Left hindlimb (tissue), 1 donor: ENCODE measurements at places on chromosomes 5 and 9.

DNA sequence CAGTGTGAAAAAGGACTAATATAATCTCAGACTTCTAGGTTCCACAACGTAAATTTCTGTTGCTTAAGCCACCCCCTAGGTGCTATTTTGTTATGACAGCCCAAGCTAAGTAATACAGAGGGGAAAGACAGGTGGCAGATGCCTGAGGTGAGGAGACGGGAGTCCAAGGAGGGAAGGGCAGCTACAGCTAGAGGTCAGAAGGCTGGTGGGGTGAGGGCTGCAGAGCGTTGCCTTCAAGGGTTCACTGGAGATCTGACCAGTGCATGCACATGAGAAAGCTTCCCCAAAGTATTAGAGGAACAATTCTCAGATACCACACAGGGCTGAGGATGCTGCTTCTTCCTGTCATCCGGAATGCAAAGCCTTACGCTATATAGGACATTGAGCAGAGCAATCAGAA is 104.7 kb upstream of the IRX4 start:
- DNase-seq: no peak

DNA sequence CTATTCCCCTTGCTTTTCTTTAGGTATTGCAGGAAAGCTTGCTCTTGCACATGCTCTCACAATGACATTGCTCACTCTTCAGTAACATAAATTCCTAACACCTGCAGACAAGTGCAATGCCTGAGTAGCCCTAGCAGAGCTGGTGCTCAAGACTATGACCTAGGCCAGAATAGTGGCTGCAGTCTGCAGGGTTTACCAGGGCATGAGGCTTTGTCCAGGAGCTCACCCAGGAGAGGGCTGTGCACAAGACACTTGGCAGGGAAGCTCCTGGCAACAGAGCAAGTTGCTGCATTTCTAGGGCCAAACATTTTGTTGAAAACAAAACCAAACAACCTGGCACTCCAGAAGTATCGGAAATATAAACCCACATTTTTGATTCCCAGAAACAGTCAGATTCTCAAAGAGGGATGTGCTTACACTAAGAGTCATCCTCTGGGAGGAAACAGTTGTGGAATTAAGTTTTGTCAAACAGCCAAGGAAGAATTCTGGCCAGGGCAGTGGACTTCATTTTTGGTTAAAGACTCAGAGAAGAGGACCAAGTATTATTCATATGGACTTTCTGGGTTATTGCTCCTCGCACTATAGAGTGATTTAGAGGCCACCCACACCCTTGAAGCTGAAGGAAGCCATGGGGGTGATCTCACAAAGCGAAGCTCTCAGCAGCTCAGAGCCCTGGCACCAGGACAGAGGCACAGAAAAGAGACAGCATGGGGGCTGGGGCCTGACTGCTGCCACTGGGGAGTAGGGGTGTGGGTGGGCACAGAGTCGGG is 44.9 kb downstream of the MACROH2A1 start:
- no peak for DNase-seq

DNA sequence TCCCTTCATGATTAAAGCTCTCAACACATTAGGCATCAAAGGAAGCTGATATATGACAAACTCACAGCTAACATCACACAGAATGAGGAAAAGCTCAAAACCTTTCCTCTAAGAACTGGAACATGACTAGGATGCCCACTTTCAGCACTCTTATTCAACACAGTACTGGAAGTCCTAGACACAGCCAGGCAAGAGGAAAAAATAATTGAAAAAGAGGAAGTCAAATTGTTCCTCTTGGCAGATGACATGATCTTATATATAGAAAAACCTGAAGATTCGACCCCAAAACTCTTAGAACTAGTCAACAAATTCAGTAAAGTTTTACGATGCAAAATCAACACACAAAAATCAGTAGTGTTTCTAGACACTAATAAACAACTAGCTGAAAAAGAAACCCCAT is 144.3 kb upstream of the NREP start:
- DNase-seq: no peak

- no peak for DNase-seq
These were observed 86.0 kb downstream of the TARS1 start for GRCh38 chr5:33526755-33527154.

DNA sequence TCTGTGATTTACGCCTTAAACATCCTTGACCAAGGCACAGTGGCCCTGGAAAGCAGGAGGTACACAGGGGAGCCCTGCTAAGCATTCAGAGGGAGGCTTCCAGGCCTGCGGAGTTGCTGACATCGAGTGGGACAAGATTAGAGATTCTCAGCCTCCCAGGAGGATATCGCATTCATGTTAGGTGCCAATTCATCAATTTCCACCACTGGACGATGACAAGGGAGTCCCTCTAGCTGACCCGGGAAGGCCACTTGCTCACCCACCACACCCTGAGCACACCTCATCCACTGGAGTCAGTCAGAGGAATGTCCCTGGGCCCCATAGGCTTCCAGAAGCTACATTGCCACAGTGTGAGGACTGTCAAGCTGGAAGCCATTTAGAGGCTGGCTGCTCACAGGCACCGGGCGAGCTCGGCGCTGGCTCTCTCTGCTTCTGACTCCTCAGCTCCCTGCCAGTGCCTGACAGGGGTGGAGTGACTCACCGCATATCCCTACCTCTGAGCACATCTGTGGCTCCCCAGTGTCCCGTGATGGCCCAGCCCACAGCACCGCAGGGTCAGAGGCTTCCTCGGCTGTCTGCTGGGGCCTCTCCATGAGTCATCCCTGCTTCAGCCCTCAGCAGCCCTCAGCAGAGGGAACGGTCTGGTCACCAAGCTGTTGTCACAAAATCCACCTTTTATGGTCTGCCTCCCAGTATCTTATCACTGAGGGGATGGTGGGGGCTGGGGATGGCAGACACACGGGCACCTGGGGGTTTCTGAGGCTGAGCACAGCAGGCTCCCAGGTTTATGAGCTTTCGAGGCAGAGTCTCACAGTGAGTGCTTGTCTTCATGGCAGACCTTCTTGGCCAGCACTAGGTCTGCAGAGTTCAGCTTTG is 117.5 kb downstream of the ZNF608 start:
- peak; percentile 62 for DNase-seq

DNA sequence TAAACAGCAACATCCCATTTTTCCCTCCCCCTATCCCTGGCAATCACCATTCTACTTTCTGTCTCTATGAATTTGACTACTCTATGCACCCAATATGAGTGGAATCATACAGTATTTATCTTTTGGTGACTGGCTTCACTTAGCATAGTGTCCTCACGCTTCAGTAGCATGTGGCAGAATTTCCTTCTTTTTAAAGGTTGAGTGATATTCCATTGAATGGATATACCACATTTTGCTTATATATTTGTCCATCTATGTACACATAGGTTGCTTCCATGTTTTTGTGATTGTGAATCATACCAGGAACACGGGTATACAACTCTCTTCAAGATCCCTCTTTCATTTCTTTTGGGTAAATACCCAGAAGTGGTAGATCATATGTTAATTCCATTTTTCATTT is 69.9 kb downstream of the CERT1 start:
- DNase-seq: no peak

GRCh38 chr5:138951091-138951985 is 76.2 kb upstream of the LRRTM2 start:
- DNase-seq: no peak

GRCh38 chr9:88799541-88800328 is 191.5 kb upstream of the S1PR3 start:
- DNase-seq: no peak

- DNase-seq: no peak
These were observed 4.2 kb downstream of the SARDH start for GRCh38 chr9:133733796-133734533.

GRCh38 chr5:160802592-160802991 is 49.4 kb downstream of the ATP10B start:
- DNase-seq: no peak

DNA sequence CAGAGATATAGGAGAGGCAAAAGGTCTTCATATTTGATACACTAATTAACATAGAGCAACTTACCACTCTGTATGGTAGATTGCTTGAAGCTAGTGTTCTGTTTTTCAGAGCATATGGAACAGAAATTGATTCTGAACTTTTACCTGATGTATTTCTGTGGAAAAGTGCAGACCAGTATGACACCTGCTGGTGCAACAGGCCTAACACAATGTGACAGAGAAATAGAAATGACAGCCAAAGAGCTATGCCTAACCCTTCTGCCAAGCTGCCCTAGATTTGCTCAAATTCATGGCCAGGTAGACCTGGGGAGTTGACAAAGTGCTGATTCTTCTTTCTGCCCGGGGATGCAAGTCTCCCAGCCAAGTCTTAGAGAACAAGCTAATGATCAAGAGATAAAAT is 65.4 kb upstream of the RNF180 start:
- DNase-seq: no peak

DNA sequence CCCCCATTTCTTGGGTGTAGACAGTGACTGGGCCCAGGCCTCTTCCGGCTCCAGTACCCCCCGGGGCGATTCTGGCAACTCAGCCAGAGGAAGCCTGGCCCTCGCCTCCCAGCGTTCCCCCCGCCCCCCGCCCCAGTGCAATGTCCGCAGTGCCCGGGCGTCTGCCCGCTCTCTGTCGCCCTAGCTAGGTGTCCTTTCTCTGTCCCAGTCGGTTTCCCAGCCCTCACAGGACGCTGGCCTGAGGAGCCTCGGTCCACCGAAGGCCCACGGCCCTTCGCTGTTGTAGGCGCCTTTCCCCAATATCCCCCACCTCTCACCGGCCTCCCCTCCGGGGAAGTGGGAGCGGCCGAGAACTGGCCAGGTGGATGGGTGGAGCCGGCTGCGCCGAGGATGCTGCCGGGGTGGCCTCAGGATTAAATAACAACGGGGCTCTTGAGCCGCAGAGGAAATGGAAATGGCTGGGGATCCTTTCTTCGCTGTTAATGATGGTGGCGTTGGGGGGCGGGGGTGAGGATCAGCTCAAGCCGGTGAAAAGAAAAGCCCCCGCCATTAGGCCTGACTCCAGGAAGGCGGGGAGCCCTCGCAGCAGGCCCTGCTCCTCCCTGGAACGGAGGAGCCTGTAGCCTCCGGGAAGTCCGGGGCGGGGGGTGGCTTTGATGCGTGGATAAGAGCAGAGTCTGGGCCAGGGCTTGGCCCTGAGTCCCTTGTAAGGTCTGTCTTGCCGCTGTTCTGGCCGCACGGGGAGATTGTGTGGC is 1.1 kb upstream of the SPRY4 start:
- DNase-seq: peak; percentile 80

DNA sequence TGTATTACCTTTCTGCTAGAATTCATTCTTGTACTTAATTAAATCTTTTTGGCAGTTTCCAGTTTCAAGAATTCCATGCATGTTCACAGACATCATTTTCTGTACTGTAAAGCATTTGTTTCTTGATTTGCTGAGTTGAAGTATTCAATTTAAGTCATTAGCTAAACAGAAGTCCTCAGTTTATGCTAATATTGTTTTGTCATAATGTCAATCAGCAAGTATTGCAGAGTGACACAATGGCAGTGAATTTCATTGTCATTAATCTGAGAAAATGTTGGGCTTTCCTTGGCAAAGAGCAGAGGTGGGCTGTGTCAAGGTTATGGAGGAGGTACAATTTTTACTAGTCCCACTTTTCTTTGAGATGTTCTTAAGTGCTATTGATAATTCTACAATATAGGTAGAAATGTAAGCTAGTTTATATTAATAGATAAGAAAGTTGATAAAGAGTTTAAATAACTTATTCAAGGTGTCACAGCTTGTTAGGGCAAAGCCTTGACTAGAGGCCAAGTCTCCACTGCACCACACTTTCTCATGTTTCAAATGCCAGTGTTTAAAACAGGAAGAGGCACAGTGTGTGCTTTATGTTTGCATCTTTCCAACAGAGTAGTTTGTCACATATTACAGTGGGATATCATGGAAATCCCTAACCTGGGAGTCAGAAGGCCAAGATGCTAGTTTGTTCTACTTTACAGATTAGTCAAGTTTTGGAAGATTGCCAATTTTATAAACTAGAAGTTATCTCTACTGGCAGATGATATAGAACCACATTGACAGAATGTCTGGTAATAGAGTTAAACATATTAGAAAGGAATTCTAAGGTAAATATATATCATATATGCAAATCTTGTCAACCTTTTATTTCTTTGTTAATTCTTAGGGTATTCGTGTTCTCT is 56.3 kb downstream of the SLF1 start:
- DNase-seq: no peak

DNA sequence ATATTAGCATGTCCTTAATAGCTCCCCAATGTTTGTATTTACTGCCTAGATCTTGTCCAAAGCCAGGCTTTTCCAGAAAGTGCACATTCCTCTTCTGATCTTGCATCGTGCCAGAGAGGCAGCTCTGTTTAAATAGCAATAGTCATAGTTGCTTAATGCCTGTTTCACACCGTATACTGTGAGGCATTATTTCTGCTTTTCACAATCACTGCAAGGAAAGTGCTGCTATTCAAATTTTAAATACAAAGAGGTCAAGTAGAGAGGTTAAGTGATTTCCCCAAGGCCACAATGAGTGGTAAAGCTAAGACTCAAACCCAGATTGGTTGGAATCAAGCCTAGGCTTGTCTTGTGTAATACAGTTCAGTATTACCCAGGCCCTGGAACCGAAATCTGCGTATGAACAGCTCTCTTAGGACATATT is 153.6 kb downstream of the SNX18 start:
- DNase-seq: no peak

DNA sequence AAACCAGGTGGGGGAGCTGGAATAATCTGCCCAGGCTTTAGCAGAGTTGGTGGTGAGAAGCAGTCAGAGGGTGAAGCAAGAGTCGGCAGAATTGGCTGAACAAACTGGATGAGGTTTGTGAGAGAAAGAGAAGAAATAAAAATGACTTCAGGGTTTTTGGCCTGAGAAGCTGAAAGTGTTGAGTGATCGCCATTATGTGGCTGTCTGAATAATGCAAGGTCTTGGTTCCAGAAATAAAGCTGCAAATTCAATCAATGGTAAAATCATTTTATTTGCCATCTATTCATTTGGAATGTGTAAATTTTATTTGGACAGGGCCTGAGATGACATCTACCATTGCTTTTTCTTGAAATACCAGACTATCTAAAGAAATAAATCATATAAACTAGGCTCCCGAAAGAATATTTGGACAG is 50.4 kb upstream of the DAB2 start:
- DNase-seq: no peak

GRCh38 chr5:179607160-179607931 is 16.1 kb downstream of the HNRNPH1 start:
- no peak for DNase-seq

GRCh38 chr5:97163360-97163764 is 19.7 kb downstream of the RIOK2 start:
- no peak for DNase-seq
